CD4-positive, alpha-beta T cell treated with Interleukin-21 for 1 hour (primary cell): ENCODE measurements at places on chromosomes 1 and 21.

DNA sequence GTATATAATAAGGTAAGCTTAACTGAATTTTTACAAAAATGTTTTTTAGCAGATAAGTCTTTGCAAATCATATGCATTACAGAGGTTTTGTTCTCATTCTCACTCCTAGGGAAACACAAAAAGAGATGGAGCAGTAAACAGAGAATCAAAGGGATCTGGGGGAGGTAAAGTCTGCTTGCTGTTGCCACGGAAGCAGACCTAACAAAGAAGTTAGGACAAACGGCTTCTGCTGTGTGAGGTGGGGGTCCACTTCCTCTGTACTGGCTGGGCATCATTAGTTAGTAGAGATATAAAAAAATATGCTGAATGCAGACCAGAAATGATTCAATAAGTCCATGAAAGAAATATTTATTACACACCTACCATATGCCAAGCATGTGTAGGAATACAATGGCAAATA lies 34.2 kb downstream of the GJA5 start:
- DNase-seq = no peak

DNA sequence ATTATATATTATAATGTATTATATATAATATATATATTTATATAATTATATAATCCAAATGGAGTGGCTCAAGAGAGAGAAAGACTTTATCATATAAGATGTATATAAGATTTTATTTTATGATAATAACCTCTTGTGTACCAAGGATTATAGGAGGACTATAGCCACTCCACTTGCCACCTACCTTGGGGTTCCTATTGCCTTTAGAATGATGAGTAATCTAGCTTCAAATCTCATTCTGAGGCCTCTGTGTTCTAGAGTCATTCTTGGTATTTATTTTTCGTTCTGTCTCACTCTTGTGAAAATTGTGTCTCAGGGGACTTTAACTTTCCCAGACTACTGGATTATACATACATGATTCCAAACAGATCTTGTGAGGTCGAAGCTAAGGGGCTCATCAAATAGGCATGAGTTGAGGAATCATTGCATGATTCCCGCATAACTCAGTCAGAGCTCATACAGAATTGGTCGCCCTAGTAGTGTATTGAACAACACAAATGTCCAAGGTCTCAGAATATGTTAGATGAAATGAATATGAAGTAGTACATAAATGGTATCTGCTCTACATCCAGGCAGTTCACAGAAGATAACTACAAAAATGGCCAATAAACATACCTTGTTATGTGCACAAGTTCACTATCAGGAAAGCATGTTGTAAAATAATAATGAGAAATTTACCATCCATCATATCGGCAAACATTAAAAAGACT lies 159.5 kb upstream of the RNPC3 start:
- no peak for DNase-seq

DNA sequence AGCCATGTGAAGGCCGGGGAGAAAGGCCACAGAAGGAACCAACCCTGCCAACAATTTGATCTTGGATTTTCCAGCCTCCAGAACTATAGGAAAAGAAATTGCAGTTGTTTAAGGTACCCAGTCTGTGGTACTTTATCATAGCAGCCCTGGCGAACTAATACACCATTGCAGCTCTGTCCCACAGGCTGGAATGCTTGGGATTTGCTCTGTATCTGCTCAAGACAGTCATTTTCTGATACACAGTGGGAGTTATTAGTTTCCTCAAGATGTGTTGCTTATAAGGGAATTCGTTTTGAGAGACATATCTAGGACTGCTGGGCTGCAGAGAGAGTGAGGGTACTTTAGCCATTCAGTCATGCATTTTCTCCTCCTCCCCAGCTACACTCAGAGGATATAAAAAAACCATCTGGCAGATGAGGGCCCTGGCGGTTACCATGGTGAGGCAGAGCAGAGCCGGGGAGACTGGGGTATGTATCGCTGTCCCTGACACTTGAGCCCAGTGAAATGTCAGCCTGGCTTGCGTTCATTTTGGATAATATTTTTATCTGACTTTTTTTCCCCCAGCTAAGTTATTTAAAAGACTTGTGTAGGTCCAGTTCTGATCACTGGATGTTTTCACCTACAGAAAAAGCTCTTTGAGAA lies 104.6 kb downstream of the DIRAS3 start:
- DNase-seq = no peak

GRCh38 chr1:76106251-76106650 lies 31.7 kb downstream of the ST6GALNAC3 start:
- no peak for DNase-seq

- DNase-seq = no peak
Observed at GRCh38 chr1:237888143-237888542, 2.6 kb downstream of the ZP4 start.

DNA sequence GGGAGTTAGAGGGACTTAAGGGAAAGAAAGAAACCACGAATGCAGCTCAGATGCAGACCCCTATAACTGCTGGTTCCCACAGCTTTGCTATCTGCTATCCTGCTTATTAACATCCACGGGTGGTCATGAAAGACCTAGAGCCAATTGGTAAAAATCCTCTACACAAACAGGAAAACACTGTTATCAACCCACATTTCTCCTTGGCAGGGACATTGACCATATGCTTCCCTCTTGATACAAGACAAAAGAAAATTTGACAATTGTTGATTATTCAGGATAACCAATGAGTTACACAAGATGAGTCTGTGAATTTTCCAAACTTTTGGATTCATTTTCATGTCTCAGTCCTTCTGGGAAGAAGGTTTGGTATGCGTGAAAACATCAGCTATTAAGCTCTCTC lies 90.4 kb downstream of the TIAM1 start:
- no peak for DNase-seq

GRCh38 chr21:45373991-45374816 lies 30.8 kb upstream of the COL18A1 start:
- no peak for DNase-seq

- no peak for DNase-seq
Observed at GRCh38 chr1:180609643-180610555, 21.9 kb upstream of the XPR1 start.

DNA sequence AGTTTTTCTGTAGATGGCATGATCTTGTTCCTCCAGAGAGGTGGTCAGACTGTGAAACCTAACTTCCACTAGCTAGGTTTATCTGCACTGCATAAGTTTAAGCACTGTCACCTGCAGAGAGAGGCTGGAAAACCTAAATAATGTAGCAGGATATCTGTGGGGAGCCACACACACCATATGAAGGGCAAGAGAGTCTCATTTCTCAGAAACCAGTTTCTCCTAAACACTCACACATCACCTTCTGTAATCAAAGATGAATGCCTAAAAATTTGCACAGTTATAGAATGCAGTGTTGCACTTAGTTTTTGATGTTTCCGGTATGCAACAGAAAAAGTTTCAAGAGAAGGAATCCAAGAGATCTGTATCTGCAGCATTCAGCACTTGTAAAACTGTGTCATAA lies 654.6 kb downstream of the ADGRL2 start:
- no peak for DNase-seq

DNA sequence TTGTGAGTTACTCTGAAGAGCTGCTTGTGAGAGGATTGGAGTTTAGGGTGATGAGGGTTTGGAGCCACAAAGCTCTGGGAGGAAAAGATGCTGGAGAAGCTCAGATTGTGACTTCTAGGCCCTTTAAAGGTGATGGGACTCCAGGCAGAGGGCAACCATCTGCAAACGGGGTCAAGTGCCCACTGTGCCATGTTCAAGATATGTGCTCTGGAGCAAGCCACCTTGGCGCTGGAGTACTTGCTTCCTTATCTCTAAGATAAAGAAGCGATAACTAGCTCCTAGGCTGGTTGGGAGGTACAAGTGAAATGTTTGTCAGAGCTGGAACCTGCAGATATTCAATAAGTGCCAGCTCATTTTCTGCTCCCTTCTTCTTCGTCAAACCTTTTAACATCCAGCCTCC lies 14.3 kb upstream of the FOXE3 start:
- no peak for DNase-seq

DNA sequence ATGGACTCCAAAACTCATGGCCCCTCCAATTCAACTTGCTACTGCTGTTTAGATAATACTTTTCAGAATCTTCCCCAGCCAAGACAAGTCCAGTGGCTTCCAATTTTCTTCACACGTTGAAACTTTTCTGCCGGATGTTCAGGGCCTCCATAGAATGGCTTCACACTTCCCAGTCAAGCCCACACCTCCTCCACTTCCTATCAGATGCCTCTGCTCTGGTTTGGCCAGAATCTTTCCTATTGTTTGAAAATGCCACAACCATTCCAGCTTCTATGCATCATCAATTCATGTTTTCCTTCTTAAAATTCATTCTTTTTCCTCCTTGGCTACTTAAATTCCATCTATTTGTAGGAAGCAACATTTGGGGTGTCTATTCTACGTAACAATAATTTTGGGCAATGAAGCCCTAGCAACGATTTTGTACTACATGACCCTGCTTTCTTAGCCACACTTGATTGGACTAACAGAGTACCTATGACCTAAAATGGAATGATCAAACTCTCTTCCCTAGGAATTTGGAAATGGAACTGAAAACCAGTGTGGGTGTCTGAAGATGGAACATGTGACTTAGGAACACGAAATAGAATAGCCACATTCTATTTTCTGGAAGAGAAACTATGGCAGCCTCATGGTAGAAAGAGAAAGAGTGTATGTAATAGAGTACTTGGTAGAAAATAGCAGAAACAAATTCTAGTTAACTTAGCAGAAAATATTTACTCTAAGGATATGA lies 74.1 kb upstream of the CNIH3 start:
- DNase-seq = no peak

- no peak for DNase-seq
Observed at GRCh38 chr1:52080014-52080415, 23.9 kb downstream of the BTF3L4 start.

- no peak for DNase-seq
Observed at GRCh38 chr1:219774386-219774785, 154.0 kb downstream of the SLC30A10 start.

DNA sequence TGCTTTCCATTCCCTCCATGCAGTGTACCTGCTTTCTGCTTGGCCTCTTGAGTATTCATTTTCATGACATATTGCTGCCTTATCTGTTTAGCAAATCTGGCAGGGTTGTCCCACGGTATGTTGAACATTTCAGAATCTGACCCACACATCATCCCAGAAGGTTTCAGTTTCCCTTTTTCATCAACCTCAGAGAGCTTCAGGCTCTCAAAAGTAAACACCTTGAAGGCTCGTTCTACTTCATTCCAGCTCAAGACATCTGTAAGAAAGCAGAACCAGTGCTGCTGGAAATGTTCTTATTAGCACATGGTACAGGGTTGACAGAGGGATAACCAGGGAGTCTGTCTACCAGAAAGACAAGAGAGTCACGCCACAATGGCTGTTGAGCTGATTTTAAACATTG lies 103.6 kb downstream of the SPAG17 start:
- DNase-seq = no peak

- no peak for DNase-seq
Observed at GRCh38 chr1:227562037-227562436, 1.3 kb upstream of the ZNF678 start.

- DNase-seq = no peak
Observed at GRCh38 chr1:112788561-112788960, 73.4 kb upstream of the PPM1J start.

DNA sequence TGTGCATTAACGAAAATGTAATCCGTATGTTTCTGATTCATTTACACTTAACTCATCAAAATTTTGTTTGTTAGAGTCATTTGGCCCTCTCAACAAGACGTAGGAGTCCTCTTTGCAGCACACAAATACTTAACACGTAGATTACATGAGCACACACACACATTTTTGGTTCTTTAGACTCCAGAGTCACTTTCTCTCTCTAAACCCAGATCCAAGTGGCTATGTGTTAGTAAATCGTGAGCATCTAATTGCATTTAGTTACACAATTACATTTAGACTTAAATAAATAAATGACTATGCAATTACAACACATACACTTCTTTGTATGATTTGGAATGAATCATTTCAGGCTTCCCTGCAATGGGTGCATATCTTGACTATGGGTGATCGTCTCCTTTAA lies 109.0 kb upstream of the GREM2 start:
- no peak for DNase-seq

GRCh38 chr1:113325022-113325421 lies 65.3 kb upstream of the MAGI3 start:
- no peak for DNase-seq

- DNase-seq = no peak
Observed at GRCh38 chr1:158579733-158580132, at the start of gene OR10X1. Gene OR10X1 (minus strand): TSS chr1:158579899. CDS start chr1:158579899, 0 bp downstream.

DNA sequence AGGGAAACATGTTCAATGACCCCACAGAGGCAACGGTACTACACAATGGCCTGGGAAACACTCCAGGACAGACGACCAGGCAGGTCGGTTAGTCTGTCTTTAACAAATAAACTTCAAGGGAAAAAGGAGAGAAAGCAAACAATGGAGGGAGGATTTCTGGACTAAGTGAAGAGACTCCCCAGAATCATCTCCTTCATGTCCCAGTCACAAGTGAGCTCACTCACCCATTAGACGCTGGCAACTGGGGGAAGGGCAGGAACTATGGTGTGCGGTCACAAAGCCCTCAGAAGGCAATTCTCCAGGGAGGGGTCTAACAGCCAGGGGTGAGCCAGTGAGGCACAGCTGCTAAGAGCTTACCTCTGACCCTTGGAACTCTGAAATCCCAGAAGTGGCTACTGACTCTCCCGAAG lies 55.7 kb upstream of the NADK start:
- DNase-seq = no peak

DNA sequence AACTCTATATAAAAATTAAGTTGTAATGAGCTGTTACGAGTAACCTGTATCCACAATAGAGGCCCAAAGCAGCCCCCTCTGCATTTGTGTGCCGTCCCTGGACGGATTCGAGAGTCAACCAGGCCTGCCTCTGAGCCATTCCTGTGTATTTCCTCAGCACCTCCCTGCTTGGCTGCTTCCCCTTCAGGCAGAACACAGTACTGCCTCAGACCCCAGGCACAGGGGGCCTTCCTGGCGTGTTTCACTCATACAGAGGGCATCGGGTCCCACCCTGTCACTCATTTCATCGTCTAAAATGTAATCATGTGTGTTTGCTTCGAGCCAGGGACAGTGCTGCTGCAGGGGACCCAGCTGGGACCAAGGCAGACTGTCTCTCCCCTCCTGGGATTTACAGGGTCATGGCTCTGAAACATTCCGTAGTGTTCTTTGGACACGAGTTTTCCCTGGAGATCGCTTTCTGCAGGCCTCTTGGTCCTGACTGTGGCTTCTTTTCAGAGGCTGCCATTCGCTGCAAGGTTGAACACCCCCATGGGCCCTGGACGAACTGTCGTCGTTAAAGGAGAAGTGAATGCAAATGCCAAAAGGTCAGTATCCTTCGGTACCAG lies 19.4 kb downstream of the LGALS8 start:
- DNase-seq = no peak

GRCh38 chr1:23522244-23522982 lies 8.6 kb downstream of the E2F2 start:
- no peak for DNase-seq
